Adipocyte (in vitro differentiated cells): ENCODE measurements at places on chromosomes 6 and 20.
A peak's percentile ranks its signal among the peaks of the same experiment; 100 is the strongest.

DNA sequence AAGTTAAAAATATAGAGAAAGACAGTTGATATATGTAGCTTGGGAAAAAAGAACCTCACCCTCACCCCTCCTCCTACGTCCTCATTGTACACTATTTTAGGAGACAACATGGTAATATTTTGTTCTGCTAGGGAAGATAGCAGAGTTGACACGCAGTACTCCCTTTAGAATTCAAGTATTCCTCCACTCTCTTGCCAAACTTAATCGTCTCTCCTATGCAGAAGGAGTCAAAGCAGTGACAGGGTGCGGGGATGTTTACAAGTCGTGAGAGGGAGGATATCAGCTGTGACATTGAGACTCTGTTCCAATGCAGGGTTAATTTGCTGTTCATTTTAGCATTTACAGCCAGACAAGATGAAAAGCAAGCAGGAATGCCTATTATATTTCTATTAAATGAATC is 97.5 kb downstream of the SOBP start:
- no peak for DNase-seq

GRCh38 chr6:35018182-35018519 is 123.0 kb downstream of the TCP11 start:
- no peak for DNase-seq

GRCh38 chr20:51966296-51966971 is 164.1 kb upstream of the SALL4 start:
- DNase-seq, result peak; percentile 83

GRCh38 chr20:1706079-1706478 is 48.5 kb upstream of the SIRPG start:
- no peak for DNase-seq

DNA sequence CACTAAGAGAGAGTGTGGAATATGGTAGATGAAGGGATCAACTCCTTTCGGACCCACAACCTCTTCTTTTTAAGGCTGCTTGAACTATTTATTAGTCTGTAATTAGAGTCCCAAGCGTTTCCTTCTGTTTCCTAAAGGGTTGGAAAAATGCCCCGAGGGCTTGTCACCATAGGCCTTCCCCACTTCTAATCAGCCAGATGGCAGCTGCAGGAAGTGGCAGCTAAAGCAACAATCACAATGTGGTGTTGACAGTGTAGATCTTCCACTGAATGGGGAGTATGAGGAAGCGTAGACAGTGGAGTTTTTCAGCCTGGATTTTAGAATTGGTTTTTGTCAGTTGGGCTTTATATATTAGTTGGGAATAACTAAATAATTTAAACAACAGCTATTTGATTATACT is 40.6 kb downstream of the SLC35D3 start:
- no peak for DNase-seq

GRCh38 chr20:611047-611842 is 1.1 kb upstream of the TCF15 start:
- DNase-seq, result no peak

DNA sequence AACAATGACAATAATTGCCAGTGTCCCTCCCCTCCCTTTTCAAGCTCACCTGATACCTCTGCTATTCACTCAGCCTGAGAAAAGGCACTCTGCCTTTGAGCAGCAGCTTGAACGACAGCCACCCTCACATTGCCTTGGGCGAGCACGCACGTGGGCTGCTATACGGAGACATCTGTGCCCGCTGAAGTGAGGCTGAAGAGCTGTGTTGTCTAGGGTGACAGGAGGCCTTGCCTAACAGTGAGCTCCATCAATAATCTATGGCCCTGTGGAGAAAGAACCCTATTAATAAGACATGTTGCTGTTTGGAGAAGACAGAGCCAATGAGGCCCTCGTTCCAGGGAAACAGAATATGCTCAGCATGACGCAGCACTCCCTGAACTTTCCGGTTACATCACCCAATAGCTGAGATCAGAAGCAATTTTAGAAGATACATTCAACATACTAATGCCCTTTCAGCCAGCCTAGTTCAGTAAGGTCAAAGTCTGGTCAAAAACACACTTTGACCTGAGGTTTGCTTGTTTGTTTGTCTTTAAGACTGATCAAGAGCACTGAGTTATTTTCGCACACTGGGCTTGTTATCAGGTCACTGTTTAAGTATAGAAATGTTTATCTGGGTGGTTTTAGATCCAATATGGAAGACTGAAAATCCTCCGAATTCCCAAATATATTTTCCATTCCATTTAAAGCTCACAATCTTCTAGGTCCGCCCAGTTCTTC is 30.6 kb downstream of the RBM24 start:
- DNase-seq, result no peak

DNA sequence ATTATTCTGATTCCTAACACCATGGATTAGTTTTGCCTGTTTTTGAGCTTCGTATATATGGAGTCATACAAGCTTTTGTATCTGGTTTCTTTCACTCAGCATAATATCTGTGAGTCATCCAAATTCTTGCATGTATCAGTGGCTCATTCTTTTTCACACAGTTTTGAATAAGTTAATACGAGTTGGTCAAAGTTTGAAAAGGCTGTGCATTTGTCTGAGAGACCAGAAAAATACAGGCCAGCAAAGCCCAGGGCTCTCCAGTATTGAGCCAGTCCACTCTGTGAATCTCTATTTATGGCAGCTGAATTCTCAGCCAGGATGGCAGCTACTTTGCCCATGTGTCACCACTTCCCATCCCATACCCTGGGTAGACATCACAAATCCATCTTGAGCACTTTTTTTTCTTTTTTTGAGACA is 7.2 kb upstream of the CHMP4B start:
- DNase-seq, result peak; percentile 75

DNA sequence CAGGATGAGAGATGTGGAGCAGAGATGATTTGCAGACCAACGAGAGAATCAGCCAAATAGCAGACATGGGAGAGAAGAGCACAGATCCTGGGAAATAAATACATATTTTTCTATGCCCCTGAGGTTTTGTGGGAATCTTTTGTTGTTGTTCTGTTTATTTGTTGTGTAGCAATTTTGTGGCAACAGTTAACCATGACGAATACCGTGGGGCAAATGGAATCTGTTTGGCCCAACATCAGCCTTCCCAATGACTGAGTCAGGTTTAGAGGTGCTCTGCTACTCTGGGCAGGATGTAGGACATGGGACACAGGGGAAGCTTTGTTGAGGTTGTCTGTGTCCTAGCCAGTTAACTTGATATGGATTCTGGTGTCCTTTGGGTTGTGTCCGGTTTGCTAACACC is 7.9 kb upstream of the SLC2A10 start:
- DNase-seq, result peak; percentile 61

DNA sequence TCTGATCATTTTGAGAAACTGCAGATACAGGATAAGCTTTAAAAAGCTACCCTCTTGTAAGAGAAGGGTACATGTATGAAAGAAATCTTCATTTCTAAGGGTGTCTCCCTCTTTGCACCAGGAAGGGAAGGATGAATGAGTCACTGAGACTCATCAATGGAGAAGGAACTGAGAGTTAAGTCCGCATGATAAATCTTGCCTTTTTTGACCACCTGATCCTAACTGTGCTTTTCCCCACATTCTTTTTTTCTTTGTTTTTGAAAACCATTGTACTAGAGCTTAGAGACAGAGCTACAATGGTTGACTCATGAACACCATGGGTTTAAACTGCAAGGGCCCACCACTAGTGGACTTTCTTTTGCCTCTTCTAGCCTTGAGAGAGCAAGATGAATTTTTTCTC is 353.0 kb upstream of the RGS17 start:
- DNase-seq, result no peak

DNA sequence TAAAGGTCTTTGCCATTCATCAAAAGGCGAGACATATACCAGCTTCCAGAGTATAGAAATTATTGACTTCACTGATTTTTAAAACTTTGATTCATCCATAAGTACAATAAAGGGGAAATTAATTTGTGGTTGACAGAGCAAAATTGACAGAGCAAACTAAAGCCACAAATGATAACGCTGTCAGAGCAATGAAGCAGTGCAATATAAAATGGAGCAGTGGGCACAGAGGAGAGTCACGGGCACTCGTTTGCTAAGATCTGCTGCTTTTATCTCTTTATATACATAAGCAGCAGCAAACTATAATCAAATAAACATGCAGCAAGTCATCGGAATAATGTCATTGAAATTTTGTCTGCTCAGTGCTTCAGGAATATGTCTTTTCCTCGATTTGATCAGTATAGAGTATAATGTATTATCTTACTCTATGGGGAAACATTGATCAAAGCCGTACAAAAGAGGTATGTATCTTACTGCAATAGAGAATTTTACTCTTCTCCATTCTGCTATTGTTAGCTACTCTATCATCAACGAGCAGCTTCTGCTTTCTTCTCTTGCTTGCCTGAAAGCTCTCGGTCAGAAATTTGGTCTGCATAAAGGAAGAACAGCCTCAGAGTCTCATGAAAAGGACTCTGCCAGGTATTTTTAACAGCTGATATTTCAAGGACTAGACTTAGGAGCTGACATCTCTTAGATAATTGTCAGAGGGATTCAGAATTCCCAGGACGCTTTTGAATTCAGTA is 546.0 kb upstream of the ARID1B start:
- DNase-seq, result no peak

- no peak for DNase-seq
These were observed 24.7 kb downstream of the FBXO9 start for GRCh38 chr6:53089948-53090347.

GRCh38 chr6:105804424-105804823 is 281.7 kb upstream of the PRDM1 start:
- DNase-seq, result peak; percentile 69

DNA sequence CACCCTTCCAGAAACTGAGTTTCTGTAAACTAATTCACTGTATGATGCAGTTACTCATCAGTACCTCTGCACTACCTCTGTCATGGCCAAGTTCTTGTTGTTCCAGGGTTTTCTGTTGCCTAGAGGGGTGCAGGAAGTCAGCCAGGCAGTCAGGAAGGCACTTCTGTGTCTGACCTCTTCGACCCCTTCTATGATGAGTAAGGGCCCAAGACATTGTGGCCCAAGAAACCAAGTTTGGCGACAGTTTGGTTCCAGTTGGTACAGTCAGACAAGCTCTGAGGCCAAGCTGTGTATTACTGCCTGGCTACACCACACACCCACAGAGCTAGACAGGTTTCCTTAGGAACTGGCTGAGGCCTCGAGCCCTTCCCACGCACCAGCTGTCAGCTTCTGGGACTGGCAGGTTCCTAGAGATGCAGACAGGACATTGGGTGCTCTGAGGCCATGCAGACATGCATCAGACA is 41.2 kb downstream of the TRAF3IP2 start:
- DNase-seq, result peak; percentile 40

GRCh38 chr20:44092551-44093248 is 94.3 kb downstream of the JPH2 start:
- DNase-seq, result peak; percentile 82

DNA sequence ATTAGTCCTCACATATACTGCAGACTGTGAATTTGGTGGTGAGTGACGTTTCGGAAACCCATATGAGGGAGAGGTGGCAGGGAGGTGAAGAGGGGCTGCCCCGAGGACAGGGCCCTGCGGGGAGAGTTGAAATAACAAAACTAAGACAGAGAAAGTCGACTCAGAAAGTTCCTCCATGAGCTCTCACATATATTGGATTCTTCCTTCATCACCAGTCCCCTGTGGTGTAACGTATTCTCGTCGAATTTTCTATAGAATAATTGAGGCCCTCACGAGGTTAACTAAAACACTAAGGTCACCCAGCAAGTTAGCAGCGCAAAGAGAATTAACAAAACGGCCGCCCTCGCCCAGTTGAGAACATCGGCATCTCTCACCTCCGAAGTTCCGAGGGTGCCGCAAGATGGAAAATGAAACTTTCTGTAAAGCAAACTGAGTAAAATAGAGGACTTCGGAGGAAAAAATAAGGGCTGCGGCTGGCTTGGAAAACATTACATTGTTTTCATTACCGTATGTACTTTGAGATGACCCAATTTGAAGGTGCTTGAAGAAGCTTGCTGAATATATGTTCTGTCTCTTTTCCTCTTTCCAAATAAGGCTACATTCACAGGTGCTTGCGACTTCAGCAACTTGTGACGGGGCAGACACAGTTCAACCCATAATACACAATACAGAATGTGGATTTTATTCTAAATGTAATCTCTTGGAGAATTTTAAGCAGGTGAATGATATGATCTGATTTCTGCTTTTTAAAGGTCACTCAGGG is 490.9 kb upstream of the JARID2 start:
- DNase-seq, result no peak

- peak; percentile 55 for DNase-seq
These were observed 1.5 kb upstream of the PHIP start for GRCh38 chr6:79079561-79080041.

GRCh38 chr20:21569586-21569985 is 55.7 kb upstream of the NKX2-2 start:
- DNase-seq, result no peak
